ENCODE measurements at places on chromosomes 2 and 18.
A peak's percentile ranks its signal among the peaks of the same experiment; 100 is the strongest.

- DNase-seq, result no peak
These were observed 5.2 kb downstream of the GBX2 start for GRCh38 chr2:236162882-236163470.

- peak; percentile 10 for DNase-seq
These were observed 475.5 kb downstream of the SOX11 start for GRCh38 chr2:6167592-6168138.

DNA sequence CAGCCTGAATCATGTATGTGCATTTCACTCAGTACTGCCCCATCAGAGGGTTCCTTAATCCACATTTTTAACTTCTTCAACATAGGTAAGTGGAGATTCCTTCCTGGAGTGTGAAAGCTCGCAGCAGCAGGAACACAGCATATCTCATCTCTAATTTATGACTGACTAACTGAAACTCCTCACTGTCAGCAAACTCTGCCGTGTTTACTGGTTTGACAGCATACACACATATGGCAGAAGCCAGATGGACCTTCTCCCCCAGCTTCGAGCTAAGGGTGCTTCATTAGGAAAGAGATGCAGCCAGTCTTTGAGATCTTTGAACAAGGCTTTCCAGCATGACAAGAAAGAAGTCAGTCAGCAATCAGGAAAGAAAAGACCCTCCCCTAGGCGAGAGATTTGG is 200.3 kb upstream of the ACVR2A start:
- DNase-seq, result no peak

GRCh38 chr2:118061135-118061955 is 26.9 kb upstream of the INSIG2 start:
- no peak for DNase-seq

DNA sequence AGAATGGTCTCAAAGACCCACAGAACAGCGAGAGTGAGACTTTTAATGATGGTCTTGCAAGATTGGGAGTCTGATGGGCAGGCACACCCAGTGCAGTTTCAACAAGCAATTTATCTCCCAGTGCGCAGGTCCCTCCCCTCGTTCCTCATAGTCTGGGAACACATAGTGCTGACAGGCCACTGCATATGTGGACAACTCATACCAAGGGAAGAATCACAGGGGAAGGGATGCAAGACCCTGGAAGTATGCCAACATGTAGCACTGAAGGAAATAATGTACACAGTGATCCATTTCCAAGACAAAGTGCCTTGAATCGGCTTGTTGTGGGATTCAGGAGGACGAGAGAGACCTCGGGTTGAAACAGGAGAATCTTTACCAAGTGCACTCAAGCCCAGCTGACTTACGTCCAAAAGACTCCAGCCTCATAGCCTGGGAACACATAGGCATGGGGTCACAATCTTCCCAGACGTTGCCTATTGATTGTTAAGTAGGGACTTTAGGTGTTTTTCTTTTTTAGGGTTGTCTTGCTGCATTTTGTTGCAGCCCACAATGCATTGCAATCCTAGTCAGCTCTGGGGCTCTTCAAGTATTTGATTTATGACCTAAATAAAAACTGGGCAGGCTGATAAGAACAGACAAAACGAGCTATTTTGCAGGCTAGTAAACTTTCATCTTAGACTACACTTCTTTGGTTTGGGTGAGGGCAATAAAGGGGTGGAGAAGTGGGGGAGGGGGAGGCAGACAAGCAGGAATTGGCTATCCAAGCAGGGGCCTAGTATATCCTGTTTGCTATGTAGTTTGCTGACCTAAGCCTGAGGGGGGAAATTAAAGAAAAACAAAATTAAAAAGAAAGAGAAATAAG is 24.7 kb upstream of the SERPINB5 start:
- no peak for DNase-seq

GRCh38 chr2:84022810-84023431 is 436.2 kb downstream of the SUCLG1 start:
- DNase-seq, result peak; percentile 57

- DNase-seq, result no peak
These were observed 204.3 kb upstream of the CCDC68 start for GRCh38 chr18:55163550-55163949.

DNA sequence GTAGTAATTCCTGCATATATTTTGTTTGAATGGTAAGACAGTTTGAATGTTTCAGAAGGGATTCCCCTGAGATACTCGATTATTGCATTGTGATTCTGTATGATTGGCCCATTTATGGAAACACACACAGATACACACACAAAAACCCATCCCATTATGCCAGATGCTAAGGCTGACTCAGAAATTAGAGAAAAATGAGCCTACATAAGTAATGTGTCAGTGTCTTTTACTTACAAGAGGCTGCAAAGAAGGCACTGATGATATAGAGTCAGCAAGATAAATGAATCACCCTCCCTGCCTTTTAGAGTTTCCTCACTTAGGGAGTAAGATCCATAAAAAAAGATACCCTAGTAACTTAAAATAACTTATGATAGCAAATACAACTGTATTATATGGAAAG is 1481.1 kb upstream of the ACVR2A start:
- no peak for DNase-seq

GRCh38 chr2:116095636-116096035 is 1653.2 kb downstream of the DPP10 start:
- no peak for DNase-seq

GRCh38 chr18:29540548-29540947 is 1363.6 kb upstream of the CDH2 start:
- no peak for DNase-seq

DNA sequence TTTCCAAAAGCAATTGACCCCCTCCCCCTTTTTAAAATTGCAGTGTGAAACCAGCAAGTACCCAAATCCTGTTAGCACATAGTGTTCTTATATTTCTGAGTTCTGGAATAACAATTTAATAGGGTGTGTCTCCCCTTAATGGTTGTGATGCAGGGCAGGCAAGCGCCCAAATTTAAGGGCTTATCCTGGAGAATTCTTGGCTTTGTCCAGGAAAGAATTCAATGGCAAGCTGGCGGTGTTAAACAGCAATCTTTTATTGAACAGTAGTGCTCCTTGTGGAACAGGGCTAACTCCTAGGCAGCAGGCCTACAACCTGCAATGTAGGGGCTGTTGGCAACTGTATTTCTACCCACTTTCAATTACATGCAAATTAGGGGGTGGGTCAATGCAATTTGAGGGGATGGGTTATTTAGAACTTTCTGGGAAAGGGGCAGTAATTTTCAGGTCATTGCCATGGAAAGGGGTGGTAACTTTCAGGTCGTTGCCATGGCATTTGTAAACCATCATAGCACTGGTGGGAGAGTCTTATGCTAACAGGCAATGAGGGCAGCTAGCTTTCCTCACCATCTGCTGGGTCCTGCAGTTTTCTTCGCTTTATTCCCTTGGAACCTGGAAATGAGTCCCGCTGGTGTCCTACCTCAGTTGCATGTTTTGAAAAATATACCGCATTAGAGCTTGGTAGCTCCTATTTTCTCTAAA is 149.0 kb upstream of the KCTD1 start:
- no peak for DNase-seq

GRCh38 chr18:56200381-56200911 is 437.9 kb downstream of the TXNL1 start:
- DNase-seq, result no peak

- DNase-seq, result no peak
These were observed 82.0 kb downstream of the NRP2 start for GRCh38 chr2:205764270-205764746.

DNA sequence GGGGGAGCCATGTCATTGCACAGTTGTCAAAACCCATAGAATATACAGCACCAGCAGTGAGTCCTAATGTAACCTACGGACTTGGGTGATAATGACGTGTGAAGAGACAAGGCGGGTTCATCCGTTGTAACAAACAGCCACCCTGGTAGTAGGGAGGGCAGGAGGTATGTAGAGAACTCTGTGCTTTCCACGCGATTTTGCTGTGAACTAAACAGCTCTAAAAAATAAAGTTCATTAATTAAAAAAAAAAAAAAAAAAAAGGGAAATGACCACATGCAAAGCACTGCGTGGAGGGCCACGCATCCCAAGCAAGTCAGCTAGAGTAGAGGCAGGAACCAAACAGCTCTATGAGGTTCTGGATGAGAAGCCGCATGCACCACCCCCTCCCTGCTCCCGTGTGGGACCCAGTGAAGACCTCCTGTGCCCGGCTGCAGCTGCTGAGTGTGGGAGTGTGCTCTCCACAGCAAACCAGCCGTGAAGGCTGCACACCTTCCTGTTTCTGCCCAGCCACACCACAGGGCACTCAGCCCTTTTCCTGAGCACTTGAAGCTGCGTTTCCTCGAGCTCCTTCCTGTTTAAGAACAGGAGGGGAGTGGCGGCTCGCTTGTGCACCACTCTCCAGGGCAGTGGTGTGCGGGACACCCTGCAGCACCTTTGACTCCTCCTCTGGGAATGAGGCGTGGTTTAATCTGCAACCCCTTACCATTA is 65.6 kb downstream of the ODC1 start:
- peak; percentile 57 for DNase-seq
